Midbrain (tissue), 1 donor: ENCODE measurements at places on chromosomes 13 and 19.

DNA sequence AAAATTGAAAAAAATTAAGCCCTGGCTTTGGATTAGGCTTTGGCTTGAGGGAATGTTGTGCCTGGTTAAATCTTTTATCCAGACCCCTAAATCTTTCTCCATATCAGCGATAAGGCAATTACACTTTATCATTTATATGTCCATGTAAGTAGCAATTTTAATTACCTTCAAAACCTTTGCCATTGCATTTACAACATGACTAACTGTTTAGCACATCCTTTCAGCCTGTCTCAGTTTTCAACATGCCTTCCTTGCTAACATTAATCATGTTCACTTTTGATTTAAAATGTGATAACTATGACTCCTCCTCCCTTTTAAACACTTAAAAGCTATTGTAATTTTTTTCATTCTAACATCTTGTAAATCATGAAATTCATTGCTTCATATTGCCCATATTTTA is 583.7 kb downstream of the SLITRK1 start:
- no peak for DNase-seq

GRCh38 chr19:49929121-49929610 is at the start of the genes ATF5 and NUP62:
Gene ATF5, plus strand, starts transcription at chr19:49929205. Its CDS starts 1,646 bp downstream, at chr19:49930851.
Gene NUP62, minus strand, starts transcription at chr19:49929504. Its CDS starts 19,697 bp downstream, at chr19:49909807.
- peak; percentile 92 for DNase-seq

GRCh38 chr19:18504886-18505610 is 16.8 kb downstream of the ELL start:
- no peak for DNase-seq

DNA sequence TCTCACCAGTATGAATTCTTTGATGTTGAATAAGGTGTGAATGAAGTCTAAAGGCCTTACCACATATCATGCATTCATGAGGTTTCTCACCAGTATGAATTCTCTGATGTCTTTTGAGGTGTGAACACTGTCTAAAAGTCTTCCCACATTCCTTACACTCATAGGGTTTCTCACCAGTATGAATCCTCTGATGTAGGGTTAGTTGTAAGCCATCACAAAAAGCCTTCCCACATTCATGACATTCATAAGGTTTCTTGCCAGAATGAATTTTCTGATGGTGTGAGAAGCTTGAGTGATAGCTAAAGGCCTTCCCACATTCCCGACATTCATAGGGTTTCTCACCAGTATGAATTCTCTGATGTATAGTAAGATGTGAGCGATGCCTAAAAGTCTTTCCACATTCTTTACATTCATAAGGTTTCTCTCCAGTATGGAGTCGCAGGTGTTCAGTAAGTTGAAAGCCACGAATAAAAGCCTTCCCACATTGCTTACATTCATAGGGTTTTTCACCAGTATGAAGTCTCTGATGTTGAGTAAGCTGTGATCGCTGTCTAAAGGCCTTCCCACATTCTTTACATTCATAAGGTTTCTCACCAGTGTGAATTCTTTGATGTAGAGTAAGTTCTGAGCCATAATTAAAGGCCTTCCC is 27.7 kb downstream of the ZNF461 start:
- DNase-seq: no peak

- DNase-seq: no peak
These were observed 14.6 kb downstream of the VSIG10L start for GRCh38 chr19:51327066-51328001.

GRCh38 chr19:45556835-45557234 is 27.8 kb downstream of the OPA3 start:
- DNase-seq: no peak

DNA sequence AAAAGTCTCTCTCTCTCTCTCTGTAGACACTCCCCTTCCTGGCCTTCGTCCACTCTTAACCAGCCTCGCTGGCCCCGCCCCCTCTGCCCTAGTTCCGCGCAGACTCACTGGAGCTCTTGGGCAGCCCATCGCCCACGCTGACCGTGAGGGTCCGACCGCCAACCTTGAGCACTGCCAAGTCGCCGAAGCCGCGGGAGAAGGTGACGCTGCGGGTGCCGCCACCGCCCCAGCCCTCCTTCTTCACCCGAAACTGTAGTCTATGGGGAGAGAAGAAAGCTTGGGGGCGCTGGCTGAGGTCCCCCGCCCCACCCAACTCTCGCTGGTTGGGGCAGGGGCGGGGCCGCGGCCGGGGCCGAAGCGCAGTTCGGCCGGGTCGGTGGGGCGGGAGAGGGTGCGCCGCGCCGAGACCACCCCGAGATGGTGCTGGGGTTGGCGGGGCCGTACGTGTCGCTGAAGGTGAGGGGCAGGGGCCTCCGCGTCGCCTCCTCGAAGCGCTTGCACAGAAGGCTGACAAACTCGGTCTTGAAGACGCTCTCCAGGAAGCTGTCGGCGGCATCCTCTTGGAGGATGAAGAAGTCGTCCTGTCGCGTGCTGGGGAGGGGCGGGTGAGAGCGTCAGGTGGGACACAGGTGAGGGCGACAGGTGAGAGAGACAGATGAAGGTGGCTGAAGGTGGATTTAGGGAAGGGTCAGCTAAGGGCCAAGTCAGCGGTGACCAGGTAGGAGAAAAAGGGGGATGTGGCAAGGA is 12.6 kb upstream of the ZNF414 start:
- peak; percentile 83 for DNase-seq
